ENCODE measurements at places on chromosomes 12 and 14.

GRCh38 chr12:46108721-46109120 is 118.3 kb upstream of the SCAF11 start:
- H3K27me3 ChIP-seq, result no peaks in the 10 kb centered on the region
- peaks cover 7% of the 10 kb centered on the region for H3K4me1 ChIP-seq
- H3K4me3 ChIP-seq, result no peak overlapping the region
- H3K36me3 ChIP-seq, result no peaks in the 10 kb centered on the region
- no peak for DNase-seq
- no peak overlapping the region for H3K27ac ChIP-seq

GRCh38 chr14:102711946-102712345 is 65.3 kb upstream of the TRAF3 start:
- H3K27me3 ChIP-seq, result no peaks in the 10 kb centered on the region
- no peak for DNase-seq
- no peak overlapping the region for H3K4me3 ChIP-seq

- no peak for DNase-seq
- no peaks in the 10 kb centered on the region for H3K36me3 ChIP-seq
- H3K27ac ChIP-seq, result no peak overlapping the region
Measured at GRCh38 chr14:105197211-105197641, 16.1 kb upstream of the NUDT14 start.

DNA sequence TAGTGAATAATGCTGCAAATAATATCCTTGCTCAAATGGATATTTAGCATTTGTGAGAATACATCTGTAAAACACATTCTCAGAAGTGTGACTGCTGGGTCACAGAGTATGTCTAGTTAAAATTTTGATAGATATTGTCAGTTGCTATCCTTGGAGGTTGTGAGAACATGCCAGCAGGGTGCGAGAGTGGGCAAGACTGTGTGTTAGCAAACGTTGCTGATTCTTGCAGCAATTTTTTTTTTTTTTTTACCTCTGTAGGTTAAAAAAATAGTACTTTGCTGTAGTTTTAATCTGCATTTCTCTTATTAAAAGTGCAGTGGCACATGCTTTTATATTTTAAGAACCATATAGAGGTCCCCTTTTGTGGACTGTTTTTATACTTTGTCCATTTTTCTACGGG is 4.5 kb upstream of the NYNRIN start:
- no peak overlapping the region for H3K4me3 ChIP-seq
- no peak for DNase-seq
- H3K4me1 ChIP-seq, result peaks cover 19% of the 10 kb centered on the region
- H3K27ac ChIP-seq, result no peak overlapping the region
- H3K27me3 ChIP-seq, result no peaks in the 10 kb centered on the region
